ENCODE measurements at places on chromosomes 1 and 21. TPM values are rescaled to one million over a fixed set of nuclear protein-coding genes. Genes with fewer than 3 reads are reported as not detected.

- no peak for DNase-seq
Measured at GRCh38 chr1:54615531-54616279, 7.6 kb downstream of the FAM151A start.

GRCh38 chr1:86965012-86965826 lies 50.8 kb downstream of the HS2ST1 start:
- no peak for DNase-seq

DNA sequence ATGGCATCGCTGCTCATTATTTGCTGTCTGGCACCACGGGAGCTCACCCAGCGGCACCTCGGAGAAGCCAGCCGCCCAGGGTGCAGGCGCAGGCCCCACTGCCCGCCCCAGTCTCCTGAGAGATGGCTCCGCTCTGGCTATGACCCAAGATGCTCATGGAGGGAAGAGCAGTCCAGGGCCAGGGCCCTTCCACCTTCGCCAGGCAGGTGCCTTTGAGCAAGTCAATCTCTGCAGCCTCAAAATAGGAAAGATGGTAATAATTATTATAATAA lies 437.3 kb downstream of the KIF26B start:
- no peak for DNase-seq

GRCh38 chr1:115198938-115199337 lies 109.6 kb upstream of the TSPAN2 start:
- no peak for DNase-seq

GRCh38 chr1:248585266-248585665 lies 10.7 kb upstream of the OR2T34 start:
- no peak for DNase-seq

CFHR1 gene
- not detected for total RNA-seq

TFF3 gene
- total RNA-seq = 4.8 TPM

DNA sequence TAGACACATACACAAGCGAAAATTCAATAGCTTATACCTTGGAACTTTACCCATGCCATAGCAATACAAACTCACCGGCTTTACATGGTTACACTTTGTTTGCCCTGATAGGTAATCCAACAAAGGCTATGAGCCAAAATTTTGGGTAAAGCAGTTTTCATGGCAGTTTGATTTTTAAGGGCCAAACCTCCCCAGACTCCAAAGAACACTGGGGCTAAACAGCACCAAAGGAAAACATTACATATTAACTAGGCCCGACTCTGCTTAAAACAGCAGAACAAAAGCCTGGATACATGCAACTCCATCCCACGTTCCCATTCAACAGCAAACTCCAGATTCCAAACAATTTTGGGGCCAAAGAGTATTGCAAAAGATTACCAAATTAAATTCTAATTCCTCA lies 4.4 kb upstream of the TMEM125 start:
- no peak for DNase-seq

- DNase-seq = peak; percentile 55
Measured at GRCh38 chr1:4000811-4001251, 100.8 kb upstream of the C1orf174 start.

SHE gene
- total RNA-seq = 16.8 TPM

- no peak for DNase-seq
Measured at GRCh38 chr1:13965770-13966398, 265.9 kb downstream of the PRDM2 start.

BRINP3 gene
- total RNA-seq = not detected

RPTN gene
- not detected for total RNA-seq

SYT2 gene
- total RNA-seq = not detected

DNA sequence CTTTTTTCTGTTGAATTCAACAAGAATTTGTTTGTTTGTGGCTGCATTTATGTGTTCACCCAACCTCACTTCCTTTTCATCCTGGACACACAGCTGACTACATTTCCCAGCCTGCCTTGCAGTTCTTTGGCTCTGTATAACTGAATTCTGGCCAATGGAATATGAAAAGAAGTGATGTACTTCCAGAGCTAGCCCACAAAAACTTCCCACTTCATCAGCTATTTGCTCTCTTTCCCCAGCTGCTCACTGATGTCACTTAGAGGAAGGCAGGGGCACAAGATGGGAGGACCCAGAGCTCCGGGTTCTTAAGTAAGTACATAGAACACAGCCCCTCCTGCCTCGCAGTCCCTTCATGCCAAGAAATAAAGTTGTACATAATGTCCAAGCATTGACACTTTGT lies 235.0 kb upstream of the FGGY start:
- peak; percentile 76 for DNase-seq

DNA sequence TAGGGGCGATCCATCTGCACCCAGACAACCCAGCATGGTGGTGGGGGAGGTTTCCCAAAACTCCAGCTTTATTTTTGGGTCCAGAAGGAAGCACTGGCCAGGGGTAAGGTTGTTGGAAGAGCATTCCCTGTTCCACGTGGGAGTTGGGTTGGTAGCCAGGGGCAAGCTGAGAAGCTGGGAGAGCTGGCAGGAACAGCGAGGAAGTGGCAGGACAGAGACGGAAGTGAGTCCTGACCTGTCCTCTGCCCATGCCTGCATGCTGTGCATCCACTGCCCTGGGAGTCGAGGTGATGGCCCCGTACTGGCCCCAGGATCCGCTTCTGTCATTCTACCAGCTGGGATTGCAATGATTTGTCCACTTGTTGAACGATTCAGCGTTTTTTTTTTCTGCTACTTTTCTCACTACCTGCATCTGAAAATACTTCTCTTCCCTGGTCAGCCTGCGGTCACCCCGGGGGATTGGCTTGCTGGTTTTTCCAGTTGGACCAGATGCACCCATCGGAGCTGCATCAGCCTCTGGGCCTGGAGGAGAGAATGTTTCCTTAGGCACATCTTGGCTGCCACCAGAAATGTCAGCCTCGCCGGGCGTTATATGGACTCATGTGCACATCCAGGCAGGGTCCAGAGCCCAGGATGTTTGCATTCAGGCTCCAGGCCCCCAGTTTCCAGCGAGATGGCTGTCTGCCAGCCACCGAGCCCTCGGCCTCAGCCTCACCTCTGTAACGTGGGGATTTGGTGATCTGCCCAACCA lies 28.3 kb upstream of the TMPRSS2 start:
- no peak for DNase-seq

IKBKE gene
- total RNA-seq = 0.97 TPM

BTG3 gene
- total RNA-seq = 6.7 TPM

FMO1 gene
- total RNA-seq = 1.3 TPM

- DNase-seq = no peak
Measured at GRCh38 chr1:235567812-235568503, 63.7 kb upstream of the B3GALNT2 start.

ARHGAP29 gene
- 25.5 TPM for total RNA-seq

ASPM gene
- total RNA-seq = 0.57 TPM

GRCh38 chr1:247216261-247216660 lies 39.6 kb upstream of the VN1R5 start:
- no peak for DNase-seq
